ENCODE measurements at places on chromosomes 4 and X.
A peak's percentile ranks its signal among the peaks of the same experiment; 100 is the strongest.

GRCh38 chr4:110085131-110085530, 113.3 kb downstream of the ELOVL6 start:
- DNase-seq, result peak; percentile 25

DNA sequence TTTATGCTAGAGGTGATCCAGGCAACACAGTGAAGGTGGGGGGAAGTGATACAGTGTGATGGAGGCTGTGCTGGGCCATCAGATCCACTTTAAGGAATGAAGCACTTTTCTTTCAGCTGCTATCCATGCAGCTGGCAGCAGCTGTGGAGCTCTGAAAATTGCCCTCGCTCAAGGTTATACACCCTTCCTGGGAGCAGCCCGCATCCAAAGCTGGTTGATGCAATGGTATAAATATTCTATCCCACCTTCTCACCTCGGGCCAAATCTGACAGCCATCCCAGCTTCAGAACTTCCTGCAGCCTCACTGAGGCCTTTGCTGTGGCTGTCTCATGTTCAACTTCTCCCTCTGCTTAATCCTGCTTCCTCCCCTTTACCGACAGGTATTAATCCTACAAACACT, 18.6 kb downstream of the CXCL13 start:
- no peak for DNase-seq

DNA sequence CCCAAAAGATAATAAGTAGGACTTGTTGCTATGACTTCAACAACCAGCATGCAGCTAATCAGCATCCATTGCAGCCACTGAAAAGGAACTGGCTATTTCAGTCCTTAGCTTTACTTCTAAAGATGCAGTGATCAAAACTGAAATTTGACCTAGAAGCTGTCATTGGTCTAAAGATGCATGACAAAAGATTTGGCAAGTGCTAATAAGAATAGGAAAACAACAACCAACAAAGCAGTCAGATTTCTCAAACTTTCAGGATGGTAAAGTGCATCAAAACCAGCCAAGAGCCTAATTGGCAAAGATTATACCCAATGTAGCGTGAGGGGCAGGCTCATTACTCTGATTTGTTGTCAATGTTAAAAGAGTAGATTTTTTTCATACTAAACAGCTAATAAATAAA, 77.1 kb upstream of the WDR17 start:
- DNase-seq, result no peak

DNA sequence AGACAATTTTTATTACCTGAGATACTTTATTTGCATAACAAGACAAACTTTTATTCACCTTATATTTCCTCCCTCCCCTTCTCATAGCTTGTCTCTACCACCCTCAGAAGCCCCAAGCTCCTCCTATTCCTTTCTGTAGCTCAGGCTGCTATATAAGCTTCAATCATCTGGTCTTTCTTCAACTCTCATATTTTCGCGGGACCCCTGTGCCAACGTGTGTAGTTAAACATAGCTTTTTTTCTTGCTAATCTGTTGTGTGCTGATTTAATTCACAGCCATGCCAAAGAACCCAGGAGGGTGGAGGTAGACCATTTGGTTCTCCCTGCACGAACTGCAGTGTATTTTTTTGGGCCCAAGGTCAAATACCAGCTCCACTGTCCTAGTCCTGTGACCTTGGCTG, 21.1 kb upstream of the CD38 start:
- no peak for DNase-seq

GRCh38 chr4:127669691-127670090, 36.9 kb downstream of the INTU start:
- DNase-seq, result no peak

DNA sequence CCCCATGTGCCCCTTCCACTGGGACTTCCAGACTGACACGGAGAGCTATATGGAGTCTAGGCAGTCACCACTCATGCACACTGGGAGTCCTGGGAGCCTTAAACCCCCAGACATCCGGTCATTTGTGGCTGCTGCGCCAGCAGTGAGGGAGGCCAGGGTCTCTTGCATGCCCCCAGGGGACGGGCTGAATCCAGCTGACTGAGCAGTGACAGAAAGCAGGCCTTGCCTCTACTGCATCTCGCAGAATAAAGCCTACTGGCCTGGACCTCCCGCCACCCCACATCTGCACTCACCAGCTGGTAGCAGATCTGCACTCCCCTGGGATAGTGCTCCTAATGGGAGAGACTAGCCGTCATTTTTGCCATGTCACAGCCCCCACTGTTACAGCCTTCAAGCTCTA, 1234.2 kb downstream of the FAM133A start:
- no peak for DNase-seq

DNA sequence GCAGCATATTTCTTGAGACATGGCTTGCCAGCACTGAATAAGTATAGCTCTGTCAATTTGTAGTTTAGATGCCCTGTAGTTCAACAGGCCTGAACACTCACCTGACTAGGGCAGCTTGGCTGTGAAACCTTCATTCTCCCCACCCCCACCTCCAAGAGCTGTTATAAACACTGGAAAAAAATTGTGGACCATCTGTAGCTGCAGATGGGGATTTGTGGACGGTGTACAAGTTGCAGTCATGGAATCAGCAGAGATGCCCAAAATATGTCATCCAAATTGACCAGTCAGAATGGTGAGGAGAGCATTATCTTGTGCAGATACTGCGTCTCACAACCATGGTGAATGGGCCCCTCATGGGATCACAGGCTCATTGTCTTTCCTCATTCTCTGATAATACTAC, 76.2 kb upstream of the PAQR3 start:
- DNase-seq, result no peak

- no peak for DNase-seq
Measured at GRCh38 chr4:95591278-95591677, 42.5 kb upstream of the UNC5C start.

DNA sequence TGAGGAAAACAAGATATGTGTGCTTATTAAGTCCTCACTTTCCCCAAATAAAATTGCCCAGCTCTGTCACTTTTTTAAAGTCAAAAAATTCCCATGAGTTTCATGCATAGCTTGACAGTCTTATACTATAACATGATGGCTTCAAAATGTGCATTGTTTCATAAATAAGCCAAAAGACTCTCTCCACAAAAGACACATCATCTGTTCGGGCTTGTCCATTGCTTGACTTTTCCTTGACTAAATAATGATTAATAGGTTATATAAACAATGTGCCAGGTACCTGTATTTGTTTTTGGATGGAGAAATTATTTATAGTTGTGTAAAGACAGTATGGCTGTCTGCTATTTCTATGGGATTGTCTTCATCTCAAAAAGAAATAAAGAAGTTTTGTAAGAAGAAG, 329.2 kb upstream of the KLF3 start:
- no peak for DNase-seq
